Cortex of kidney (tissue), 1 donor: ENCODE measurements at places on chromosomes 7 and 10.

DNA sequence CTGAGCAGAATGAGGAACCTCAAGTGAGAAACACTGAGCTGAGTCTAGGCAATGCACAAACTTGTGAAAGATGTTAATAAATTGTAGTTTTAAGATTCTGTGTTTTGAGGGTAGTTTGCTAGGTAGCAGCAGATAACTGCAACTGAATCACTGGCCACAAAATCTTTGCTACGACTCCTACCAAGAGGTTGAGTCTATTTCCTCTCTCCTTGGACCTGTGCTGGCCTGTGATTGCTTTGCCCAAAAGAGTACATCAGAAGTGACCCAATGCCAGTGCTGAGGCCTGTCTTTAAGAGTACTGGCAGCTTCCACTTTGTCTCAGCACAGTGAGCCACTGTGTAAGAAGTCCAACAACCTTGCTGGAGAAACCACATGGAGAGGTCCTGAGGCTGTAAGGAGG, 11.9 kb upstream of the TSPAN13 start:
- DNase-seq = no peak

GRCh38 chr7:26425655-26426054, 134.0 kb downstream of the SNX10 start:
- no peak for DNase-seq

- DNase-seq = no peak
These were observed 59.5 kb upstream of the CAV2 start for GRCh38 chr7:116439841-116440549.

DNA sequence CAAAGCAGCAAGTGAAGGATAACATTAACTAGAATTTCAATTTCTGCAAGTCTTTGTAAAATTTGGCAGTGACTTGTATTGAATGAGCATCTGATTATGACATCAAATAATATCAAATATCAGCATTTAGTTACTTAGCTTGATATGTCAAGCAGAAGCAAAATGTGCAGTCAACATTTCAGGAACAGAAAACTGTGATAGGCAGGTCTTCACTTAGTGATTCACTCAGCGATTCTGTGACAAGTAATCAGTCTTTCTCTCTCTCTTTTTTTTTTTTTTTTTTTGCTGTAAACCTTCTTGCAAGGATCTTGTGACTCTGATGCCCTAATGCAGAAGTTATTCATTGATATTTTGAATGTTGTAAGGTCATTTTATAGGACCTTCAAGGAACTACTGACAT, 307.1 kb downstream of the MTERF1 start:
- no peak for DNase-seq

- no peak for DNase-seq
These were observed 262.2 kb downstream of the CCSER2 start for GRCh38 chr10:84590327-84591193.

DNA sequence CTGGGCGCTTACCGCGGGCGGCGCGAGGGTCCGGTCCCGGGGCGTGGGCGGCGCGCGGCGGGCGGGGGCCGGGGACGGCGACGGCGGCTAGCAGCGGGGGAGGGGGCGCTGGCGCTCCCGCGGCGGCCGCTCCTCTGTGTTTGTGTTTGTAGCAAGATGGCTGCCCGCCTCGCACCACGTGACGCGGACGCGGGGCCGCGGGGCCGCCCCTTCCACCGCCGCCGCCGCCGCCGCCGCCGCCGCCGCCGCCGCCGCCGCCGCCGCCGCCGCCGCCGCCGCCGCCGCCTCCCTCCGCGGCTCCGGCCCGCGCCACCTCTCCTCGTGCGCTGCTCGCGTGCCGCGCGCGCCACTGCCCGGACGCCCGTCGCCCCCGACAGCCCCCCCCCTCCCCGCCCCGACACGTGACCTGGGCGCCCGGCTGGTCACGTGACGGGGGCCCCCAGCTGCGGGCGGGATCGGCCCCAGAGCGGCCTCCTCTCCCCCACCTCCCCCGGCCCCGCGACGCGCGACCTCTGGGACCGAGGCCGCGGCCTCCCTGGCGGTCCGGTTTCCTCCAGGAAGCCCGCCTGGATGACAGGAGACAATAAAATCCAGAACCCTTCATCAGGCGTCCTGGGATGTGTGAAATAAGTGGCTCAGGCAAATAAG, at the start of gene GIGYF1:
GIGYF1 (minus strand) TSS at position 153 of the 648 bp plus-strand sequence. CDS start 6,012 bp downstream, outside the sequence.
- DNase-seq = no peak

DNA sequence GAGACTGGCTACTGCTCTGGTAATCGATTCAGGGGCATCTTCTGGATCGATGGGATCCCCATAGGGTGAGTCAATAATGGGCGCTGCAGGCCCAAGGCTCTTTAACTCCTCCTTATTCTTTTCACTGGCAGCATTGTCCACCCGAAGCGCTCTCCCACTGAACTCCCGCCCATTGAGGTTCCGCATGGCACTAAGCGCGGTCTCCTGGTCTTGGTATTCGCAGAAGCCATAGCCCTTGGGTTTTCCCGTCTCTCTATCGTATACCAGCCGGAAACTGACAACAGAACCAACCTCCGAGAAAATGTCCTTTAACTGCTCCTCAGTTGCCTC, 285 bp downstream of the CSTF2T start:
- no peak for DNase-seq

- DNase-seq = no peak
These were observed 63.0 kb downstream of the VOPP1 start for GRCh38 chr7:55509322-55509721.

DNA sequence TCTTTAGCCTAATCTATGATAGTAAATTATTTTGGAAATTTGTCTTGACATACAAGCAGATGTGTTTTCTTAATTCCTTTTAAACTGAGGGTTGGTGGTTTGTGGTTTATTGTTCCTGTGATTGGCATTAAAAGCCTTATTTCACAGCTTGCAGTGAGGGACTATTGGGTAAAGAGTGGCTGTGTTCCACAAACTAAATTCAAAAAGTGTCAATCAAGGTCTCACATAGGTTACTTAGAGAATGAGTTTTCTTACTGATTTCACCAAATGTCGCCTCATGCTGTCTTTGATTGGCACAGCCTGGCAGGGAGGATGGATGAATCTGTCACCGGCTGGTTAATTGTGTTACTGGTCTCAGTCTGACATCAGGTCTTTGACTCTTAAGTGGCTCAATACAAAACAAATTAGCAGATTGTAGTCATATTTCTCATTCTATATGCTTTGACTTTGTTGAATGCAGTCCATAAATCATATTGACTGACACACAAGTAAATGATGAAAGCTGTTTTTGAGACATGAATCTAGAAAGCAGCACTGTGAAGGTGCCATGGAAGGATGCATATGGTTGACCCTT, 66.8 kb upstream of the CYP26C1 start:
- DNase-seq = no peak

DNA sequence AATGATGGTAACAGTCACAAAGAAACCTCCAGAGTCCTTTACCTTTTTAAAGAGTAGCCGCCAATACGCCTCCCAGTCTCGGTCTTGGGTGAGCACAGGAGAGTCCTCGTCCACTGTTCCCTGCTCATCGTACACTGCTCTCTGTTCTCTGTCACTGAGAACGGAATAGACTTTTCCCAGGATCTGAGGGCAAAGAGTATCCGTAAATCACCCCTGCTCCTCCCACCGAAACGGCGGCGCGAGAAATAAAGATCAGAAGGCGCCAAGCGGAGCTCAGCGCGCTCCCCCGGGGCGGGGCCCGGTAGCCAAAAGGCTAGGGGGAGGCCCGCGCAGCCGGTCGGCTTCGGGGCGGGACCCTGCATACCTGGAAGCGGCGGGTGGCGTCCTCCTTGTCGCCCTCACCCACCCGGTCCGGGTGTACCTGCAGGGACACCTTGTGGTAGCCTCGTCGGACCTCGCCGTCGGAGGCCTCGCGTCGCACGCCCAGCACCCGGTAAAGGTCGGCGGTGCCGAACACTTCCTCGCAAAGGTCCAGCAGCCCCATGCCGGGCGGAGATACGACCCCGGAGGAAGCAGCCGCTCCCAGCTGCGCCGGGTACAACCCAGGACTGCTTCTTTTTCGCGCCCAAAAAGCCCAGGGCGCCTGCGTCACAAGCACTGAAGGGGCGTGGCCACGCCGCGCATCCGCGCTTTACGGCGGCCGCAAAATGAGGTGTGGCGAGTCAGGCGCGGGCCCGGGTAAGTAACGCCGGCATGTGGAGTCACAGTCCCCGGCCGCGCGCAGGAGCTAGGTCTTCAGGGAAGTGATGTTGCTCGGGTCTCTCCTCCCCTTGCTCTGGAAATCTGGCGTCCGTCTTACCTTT, at the start of gene DNAJC9:
DNAJC9 (minus strand) TSS at position 610 of the 863 bp plus-strand sequence; CDS start at position 544, 66 bp downstream.
- DNase-seq = no peak

DNA sequence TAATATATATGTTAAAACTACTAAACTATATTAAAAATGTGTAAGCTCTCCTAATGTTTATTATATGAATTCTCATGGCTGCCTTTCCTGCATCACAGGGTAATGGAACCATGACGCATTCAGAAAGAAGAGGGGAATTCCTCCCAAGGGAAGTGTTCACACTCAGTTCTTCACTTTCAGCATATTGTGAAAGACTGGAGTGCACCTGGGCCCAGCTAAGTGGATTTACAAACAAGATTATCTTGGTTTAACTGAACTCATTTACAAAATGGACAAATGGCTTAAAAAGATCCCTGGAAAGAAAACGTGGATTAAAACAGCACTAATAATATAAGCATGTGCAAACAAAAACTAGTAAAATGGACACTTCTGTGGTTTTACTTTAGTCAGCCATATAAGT, 149.8 kb downstream of the DOCK4 start:
- no peak for DNase-seq

GRCh38 chr10:30959836-30960210, 71.8 kb downstream of the ZNF438 start:
- no peak for DNase-seq

- no peak for DNase-seq
These were observed 921.0 kb downstream of the GATA3 start for GRCh38 chr10:8975535-8975934.

GRCh38 chr10:19974138-19974537, 157.9 kb downstream of the PLXDC2 start:
- DNase-seq = no peak

- no peak for DNase-seq
These were observed 5.3 kb upstream of the ZNRF2 start for GRCh38 chr7:30278849-30279652.

- DNase-seq = no peak
These were observed 63.1 kb upstream of the CACNA2D1 start for GRCh38 chr7:82506702-82507101.

GRCh38 chr10:1870491-1870890, 133.2 kb upstream of the ADARB2 start:
- no peak for DNase-seq

GRCh38 chr7:37765421-37765829, 81.9 kb downstream of the GPR141 start:
- no peak for DNase-seq

GRCh38 chr7:68421712-68422111, 1176.6 kb upstream of the AUTS2 start:
- no peak for DNase-seq

DNA sequence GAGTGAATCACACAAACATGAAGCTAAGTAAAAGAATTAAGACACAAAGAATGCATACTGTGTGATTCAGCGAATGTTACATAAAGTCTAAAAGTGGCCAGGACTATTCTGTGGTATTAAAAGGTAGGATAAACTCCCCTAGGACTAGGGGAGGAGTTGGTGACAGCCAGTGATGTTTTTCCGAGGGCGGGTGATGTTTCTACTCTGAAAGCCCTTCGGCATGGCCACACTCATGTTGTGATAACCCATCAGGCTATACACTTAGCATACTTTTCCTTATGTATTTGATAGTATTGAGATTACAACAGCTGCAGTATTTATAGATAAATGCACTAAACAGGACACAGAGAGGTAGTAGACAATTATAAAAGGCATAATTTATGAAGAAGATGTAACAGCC, 15.8 kb upstream of the CYP2E1 start:
- no peak for DNase-seq

DNA sequence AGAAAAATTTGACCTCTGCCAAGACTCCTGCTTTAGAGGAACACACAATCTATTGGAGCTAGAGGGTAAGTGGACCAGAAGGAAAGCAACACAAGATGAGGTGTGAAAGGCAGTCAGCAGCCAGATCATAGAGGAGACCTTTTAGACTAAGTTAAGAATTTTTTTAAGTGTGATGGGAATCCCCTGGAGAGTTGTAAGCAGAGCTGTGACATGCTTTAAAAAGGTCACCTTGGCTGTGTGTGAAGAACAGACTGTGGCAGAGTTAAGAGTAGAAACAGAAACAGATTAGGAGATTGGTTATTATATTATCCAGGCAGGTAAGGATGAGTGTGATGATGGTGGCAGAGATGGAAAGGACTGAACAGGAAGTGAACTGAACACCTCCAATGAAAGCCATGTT, 23.5 kb downstream of the CPEB3 start:
- no peak for DNase-seq

DNA sequence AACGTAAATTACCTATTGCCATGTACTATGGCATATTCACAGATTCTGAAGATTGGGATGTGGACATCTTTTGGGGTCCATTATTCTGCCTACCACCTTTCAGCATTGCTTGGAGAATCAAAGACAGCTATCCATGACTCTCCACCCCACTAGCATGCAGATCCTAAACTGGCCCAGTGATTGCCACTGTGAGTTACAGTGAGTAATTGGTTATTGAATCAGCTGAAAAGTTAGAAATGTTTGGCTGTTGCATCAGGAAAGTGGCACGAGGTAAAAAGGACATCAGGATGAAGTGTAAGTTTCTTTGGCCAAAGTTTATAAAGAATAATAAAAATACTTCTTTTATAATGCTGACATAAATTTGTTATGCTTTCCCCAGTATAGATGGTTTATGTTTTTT, 148.2 kb upstream of the ETV1 start:
- DNase-seq = no peak

- DNase-seq = no peak
These were observed 87.5 kb upstream of the HGF start for GRCh38 chr7:81857385-81857784.

DNA sequence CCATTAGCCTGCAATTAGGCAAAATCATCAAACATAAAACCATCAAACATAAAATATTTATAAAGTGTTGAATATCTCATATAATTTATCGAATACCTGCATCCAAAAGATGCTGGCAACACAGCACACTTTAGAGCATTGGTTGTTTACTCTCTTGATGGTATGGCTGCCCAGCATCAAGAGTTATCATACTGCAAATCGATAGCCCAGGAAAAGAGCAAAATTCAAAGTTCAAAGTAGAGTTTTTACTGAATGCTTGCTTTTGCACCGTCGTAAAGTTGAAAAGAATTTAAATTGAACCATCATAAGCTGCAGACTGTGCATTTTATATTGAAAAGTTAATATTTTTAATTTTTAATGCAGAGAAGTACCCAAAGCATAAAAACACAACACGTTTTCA, 4.2 kb upstream of the GSTO2 start:
- no peak for DNase-seq

DNA sequence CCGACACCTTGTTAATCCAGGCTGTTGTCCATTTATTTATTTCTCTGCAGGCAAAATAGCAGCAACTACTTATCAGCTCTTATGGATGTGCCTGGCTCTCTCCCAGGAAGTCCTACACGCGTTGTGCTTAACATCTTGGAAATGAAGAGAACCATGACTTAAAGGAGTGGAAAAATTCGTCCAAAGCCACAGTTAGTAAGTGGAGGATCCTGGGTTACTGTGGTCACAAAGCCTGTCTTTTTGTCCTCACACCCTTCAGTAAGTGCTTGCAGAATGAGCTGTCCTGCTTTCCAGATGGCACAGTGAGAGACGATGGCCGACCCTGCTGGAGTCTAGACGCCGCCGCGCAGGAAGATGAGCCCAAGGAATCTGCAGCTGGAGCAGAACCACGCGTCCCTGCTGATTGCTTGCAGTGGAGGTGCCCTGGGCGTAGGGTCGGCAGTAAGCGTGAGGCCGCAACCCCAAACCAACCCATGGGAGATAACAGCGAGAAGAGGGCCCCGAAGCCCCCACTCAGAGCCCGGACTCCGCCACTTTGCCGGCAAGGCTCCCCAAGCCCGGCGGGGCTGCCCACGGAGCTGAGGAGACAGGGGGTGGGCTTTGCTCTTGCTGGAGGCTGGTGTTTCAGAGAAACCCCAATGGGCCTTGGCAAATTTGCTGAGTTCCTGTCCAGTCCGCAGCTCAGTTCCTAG, 178.6 kb downstream of the CXCL12 start:
- DNase-seq = no peak
